Peyer's patch (tissue), 4 donors: ENCODE measurements at places on chromosomes 1 and 21. TPM values are rescaled to one million over a fixed set of nuclear protein-coding genes. Genes with fewer than 3 reads are reported as not detected.

GRCh38 chr1:180918519-180918918 is 5.8 kb downstream of the KIAA1614 start:
- H3K4me3 ChIP-seq = no peak overlapping the region
- no peaks in the 10 kb centered on the region for H3K4me1 ChIP-seq
- no peak for DNase-seq
- no peak overlapping the region for H3K27ac ChIP-seq
- no peaks in the 10 kb centered on the region for H3K36me3 ChIP-seq
- H3K27me3 ChIP-seq = no peaks in the 10 kb centered on the region

GRCh38 chr1:206935491-206936067 is 10.7 kb downstream of the PIGR start:
- H3K4me1 ChIP-seq = peaks cover 11% of the 10 kb centered on the region
- no peak overlapping the region for H3K27ac ChIP-seq
- peak; percentile 69 for DNase-seq
- H3K36me3 ChIP-seq = peaks cover 16% of the 10 kb centered on the region
- no peak overlapping the region for H3K4me3 ChIP-seq

GRCh38 chr1:176903474-176903873 is 261.0 kb downstream of the ASTN1 start:
- no peaks in the 10 kb centered on the region for H3K27me3 ChIP-seq
- DNase-seq = no peak
- no peak overlapping the region for H3K27ac ChIP-seq

DNA sequence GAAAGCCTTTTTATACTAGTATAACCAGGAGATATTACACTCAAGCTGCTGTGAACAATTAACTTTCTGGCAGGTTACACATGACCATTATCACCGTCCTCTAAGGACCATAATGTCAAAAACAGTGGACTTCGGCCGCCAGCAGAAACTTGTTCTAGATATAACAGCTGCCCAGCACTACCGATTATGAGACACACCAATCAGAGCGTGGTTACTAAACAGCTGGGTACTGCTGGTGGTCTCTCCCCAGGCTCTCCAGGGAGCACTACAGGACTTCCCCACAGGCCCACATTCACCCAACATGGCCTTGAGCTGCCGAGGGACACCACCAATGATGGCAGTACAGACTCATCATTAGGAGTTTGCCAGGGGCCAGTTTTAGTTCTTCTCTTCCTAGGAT is 57.9 kb upstream of the CTBS start:
- DNase-seq = no peak
- peak overlapping the region; percentile 84 for H3K27ac ChIP-seq
- H3K27me3 ChIP-seq = no peaks in the 10 kb centered on the region
- peaks cover 8% of the 10 kb centered on the region for H3K4me1 ChIP-seq

DNA sequence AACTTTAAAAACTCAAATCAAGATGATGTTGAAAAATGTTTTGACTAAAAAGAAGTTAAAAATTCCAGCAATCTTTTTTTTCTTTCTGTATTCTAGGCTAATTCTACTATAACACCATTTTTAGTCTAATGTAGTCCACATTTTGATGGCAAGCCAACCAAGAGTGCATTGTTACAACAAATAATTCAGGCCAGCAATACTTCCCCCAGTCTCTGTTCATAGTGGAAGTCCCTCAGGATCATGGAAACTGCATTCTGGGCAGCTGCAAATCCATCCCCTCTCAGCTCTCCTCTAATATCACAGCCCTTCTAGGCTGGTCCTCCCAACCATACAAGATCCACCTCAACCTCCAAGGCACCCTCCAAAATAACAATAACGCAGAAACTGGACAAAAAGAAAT is 7.8 kb upstream of the CD58 start:
- H3K27ac ChIP-seq = no peak overlapping the region
- H3K4me1 ChIP-seq = no peaks in the 10 kb centered on the region
- H3K36me3 ChIP-seq = no peaks in the 10 kb centered on the region
- DNase-seq = no peak
- H3K27me3 ChIP-seq = no peaks in the 10 kb centered on the region

DNA sequence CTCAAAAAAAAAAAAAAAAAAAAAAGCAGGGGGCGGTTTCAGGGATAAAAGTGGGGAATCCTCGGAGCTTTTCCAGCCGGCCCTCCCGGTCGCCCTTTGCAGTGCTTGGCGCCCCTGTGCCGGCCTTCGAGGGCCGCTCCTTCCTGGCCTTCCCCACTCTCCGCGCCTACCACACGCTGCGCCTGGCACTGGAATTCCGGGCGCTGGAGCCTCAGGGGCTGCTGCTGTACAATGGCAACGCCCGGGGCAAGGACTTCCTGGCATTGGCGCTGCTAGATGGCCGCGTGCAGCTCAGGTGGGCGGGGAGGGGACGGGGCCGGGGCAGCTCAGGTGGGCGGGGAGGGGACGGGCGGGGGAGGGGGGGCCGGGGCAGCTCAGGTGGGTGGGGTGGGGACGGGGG is 25.3 kb downstream of the RNF223 start:
- H3K27me3 ChIP-seq = no peaks in the 10 kb centered on the region
- no peak for DNase-seq
- H3K36me3 ChIP-seq = no peaks in the 10 kb centered on the region
- H3K4me3 ChIP-seq = no peak overlapping the region
- H3K4me1 ChIP-seq = no peaks in the 10 kb centered on the region

DNA sequence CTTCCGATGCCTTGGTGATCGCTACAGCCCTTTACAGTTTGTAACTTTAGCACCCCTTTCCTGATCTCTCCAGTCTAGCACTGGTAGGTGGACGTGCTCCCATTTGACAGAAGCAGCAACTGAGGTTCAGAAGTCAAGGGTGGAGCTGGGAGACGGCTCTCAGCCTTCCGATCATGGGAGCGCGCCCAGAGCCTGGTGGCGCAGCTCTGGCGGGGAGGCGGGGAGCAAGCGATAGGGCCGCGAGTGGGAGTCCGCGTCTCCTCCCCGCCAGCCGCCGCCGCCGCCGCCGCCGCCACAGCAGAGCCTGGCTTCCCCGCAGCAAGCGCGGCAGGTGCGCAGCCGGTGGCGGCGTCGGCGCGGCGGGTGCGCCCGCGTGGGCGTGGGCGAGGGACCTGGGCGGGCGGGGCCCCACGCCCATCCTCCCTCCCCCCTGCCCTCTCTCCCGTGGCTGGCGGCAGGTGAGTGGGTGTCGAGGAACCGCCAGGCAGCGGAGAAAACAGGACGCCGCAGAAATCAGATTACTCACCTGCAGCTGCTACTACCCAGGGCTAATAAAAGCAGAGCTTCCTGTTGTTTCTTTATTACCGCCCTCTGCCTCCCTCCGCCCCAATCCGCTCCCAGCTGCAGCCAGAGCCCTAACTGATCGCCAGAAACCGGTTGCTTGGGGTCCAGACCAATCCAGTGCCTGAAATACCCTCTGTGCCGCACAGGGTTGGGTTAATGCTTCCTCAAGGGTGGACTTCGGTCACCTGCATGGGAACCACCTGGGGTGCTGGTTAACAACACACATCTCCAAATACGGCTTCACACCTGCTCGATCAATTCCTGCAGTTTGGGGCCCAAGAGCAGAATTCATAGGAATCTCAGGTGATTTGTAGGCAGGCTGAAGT is 60.2 kb upstream of the ID3 start:
- DNase-seq = peak; percentile 87
- H3K4me1 ChIP-seq = peaks cover 14% of the 10 kb centered on the region
- peak overlapping the region; percentile 16 for H3K4me3 ChIP-seq

- H3K4me1 ChIP-seq = no peaks in the 10 kb centered on the region
- H3K27me3 ChIP-seq = no peaks in the 10 kb centered on the region
- DNase-seq = peak; percentile 28
- no peaks in the 10 kb centered on the region for H3K36me3 ChIP-seq
Measured at GRCh38 chr1:5415606-5416005, 576.6 kb downstream of the NPHP4 start.

DNA sequence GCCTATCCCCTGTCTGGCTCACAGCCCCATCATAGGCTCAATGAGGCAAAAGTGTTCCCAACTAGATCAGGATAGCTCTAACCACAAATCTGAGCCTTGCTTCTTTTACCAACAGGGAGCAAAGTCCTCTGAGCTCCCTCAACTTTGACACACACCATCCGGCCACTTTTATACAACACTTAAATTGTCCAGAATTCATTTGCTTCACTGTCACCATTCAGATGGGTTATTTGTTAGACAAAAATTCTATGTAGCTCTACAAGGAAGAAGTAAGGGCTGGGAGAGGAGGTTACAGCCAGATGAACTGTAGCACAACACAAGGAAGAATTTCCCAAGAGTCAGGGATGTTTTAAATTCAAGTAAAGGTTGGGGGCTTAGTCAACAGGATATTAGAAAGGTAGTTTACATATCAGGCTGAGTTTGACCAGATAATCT is 50.8 kb downstream of the TGFBR3 start:
- H3K36me3 ChIP-seq = no peaks in the 10 kb centered on the region
- no peak overlapping the region for H3K27ac ChIP-seq
- peaks cover 15% of the 10 kb centered on the region for H3K4me1 ChIP-seq
- no peak overlapping the region for H3K4me3 ChIP-seq

GRCh38 chr1:95352767-95353166 is 118.8 kb downstream of the RWDD3 start:
- H3K27me3 ChIP-seq = no peaks in the 10 kb centered on the region
- DNase-seq = no peak
- no peak overlapping the region for H3K4me3 ChIP-seq
- H3K4me1 ChIP-seq = no peaks in the 10 kb centered on the region
- no peaks in the 10 kb centered on the region for H3K36me3 ChIP-seq

GRCh38 chr1:231862611-231863010 is 236.0 kb downstream of the DISC1 start:
- H3K4me3 ChIP-seq = no peak overlapping the region
- no peak for DNase-seq
- no peaks in the 10 kb centered on the region for H3K36me3 ChIP-seq

DNA sequence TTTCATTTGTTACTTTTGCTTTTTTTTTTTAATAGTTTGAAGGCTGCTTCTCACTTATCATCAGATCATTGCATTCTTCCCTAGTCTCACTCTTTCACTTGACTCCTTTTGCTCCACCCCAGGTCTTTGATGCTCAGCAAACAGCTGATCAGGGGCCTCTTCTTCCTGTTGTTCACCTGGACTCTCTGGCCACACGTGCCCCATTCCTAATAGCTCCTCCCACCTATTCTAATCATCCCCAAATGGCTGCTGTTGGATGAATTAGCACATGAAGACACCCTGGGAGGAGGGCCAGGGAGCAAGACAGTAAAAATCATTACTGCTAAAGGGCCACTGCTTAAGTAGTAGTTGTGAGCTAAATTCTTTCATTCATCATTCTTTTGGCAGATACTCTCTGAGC is 119.5 kb downstream of the MAB21L3 start:
- no peak for DNase-seq
- no peak overlapping the region for H3K27ac ChIP-seq
- no peaks in the 10 kb centered on the region for H3K36me3 ChIP-seq
- H3K4me1 ChIP-seq = no peaks in the 10 kb centered on the region
- H3K4me3 ChIP-seq = no peak overlapping the region

- peaks cover 3% of the 10 kb centered on the region for H3K36me3 ChIP-seq
- no peaks in the 10 kb centered on the region for H3K27me3 ChIP-seq
- peak overlapping the region; percentile 64 for H3K27ac ChIP-seq
- peaks cover 19% of the 10 kb centered on the region for H3K4me1 ChIP-seq
- DNase-seq = peak; percentile 89
- no peak overlapping the region for H3K4me3 ChIP-seq
Measured at GRCh38 chr1:26945728-26946127, 14.5 kb downstream of the KDF1 start.

- peak overlapping the region; percentile 73 for H3K27ac ChIP-seq
- H3K27me3 ChIP-seq = no peaks in the 10 kb centered on the region
- no peaks in the 10 kb centered on the region for H3K36me3 ChIP-seq
- H3K4me3 ChIP-seq = no peak overlapping the region
- DNase-seq = no peak
- H3K4me1 ChIP-seq = no peaks in the 10 kb centered on the region
Measured at GRCh38 chr1:25774921-25775771, 24.8 kb upstream of the SELENON start.

GRCh38 chr21:27154451-27155129 is 187.7 kb upstream of the ADAMTS5 start:
- no peaks in the 10 kb centered on the region for H3K4me1 ChIP-seq
- no peaks in the 10 kb centered on the region for H3K36me3 ChIP-seq
- no peak for DNase-seq
- no peak overlapping the region for H3K4me3 ChIP-seq

- no peak for DNase-seq
- no peaks in the 10 kb centered on the region for H3K27me3 ChIP-seq
- no peak overlapping the region for H3K27ac ChIP-seq
- H3K4me1 ChIP-seq = no peaks in the 10 kb centered on the region
- peak overlapping the region; percentile 35 for H3K4me3 ChIP-seq
- H3K36me3 ChIP-seq = no peaks in the 10 kb centered on the region
Measured at GRCh38 chr1:99646868-99647267, 955 bp downstream of the PALMD start.

DNA sequence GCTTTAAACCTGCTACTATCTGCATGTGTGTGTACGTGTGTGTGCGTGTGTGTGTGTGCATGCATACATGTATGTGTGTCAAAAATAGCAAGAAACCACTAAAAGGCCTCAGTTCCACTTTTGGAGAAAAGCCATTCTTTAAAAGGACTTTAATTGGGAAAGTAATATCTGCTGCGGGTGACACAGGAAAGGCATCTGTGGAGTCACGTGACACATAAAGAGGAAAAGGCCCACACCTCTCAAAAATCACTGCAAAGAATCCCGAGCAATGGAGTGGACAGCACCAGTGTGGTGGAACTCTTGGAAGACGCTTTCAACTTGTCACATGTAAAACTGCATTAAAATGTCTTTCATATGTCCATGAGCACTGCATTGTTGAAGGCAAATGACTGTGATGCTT is 63.6 kb downstream of the DSCAM start:
- H3K4me1 ChIP-seq = no peaks in the 10 kb centered on the region
- no peak overlapping the region for H3K4me3 ChIP-seq
- DNase-seq = no peak
- no peaks in the 10 kb centered on the region for H3K27me3 ChIP-seq
- no peaks in the 10 kb centered on the region for H3K36me3 ChIP-seq
- H3K27ac ChIP-seq = no peak overlapping the region

- no peaks in the 10 kb centered on the region for H3K4me1 ChIP-seq
- no peaks in the 10 kb centered on the region for H3K27me3 ChIP-seq
- H3K27ac ChIP-seq = no peak overlapping the region
- no peaks in the 10 kb centered on the region for H3K36me3 ChIP-seq
- DNase-seq = no peak
Measured at GRCh38 chr21:30349572-30349971, 1.2 kb upstream of the KRTAP23-1 start.

DNA sequence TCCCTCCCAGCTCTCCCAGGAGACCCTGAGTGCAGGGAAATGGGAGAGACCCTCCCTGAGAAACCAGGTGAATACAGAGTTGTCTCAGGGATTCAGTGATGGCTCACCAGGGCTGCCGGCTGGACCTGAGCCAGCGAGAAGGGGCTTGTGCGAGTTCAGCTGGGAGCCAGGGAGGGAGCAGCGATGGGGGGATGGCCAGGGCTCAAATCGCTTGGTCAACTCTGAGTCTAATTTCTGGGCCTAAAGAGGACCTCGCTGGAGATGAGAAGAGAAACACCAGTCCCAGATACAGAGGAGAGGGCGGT is 6.5 kb downstream of the FCGR2A start:
- no peaks in the 10 kb centered on the region for H3K27me3 ChIP-seq
- no peak for DNase-seq
- no peak overlapping the region for H3K27ac ChIP-seq

GRCh38 chr1:112304612-112305011 is 91.4 kb upstream of the CTTNBP2NL start:
- H3K4me3 ChIP-seq = no peak overlapping the region
- no peaks in the 10 kb centered on the region for H3K36me3 ChIP-seq
- no peak for DNase-seq
- H3K27me3 ChIP-seq = no peaks in the 10 kb centered on the region
- H3K4me1 ChIP-seq = no peaks in the 10 kb centered on the region

Gene PODN
- 20.6 TPM for total RNA-seq

Gene PTGS2
- total RNA-seq = 0.88 TPM

Gene OR2L5
- 0.40 TPM for total RNA-seq

Gene NOTCH2
- total RNA-seq = 47.6 TPM
